Hematopoietic multipotent progenitor cell treated with erythropoietin and hydrocortisone succinate and interleukin-3 and kit ligand, for 6 days (in vitro differentiated cells): ENCODE measurements at places on chromosomes 12 and 14.

GRCh38 chr12:68276402-68276930 lies 23.1 kb upstream of the IL22 start:
- no peak for DNase-seq

DNA sequence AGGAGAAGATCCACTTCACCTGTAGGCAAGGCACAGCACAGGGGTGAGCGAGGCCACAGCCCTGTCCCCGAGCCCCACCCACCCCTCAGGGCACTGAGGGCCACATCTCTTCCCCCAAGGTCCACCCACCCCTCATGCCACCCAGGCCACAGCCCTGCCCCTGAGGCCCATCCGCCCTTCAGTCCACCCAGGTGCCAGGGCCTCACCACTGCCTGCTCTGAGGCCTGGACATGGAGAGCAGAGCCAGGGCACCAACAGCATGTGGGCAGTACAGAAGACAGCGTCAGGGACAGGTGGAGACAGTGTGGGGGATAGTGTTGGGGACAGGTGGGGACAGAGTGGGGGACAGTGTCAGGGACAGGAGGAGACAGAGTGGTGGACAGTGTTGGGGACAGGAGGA lies 138.3 kb downstream of the TMEM121 start:
- DNase-seq: no peak

DNA sequence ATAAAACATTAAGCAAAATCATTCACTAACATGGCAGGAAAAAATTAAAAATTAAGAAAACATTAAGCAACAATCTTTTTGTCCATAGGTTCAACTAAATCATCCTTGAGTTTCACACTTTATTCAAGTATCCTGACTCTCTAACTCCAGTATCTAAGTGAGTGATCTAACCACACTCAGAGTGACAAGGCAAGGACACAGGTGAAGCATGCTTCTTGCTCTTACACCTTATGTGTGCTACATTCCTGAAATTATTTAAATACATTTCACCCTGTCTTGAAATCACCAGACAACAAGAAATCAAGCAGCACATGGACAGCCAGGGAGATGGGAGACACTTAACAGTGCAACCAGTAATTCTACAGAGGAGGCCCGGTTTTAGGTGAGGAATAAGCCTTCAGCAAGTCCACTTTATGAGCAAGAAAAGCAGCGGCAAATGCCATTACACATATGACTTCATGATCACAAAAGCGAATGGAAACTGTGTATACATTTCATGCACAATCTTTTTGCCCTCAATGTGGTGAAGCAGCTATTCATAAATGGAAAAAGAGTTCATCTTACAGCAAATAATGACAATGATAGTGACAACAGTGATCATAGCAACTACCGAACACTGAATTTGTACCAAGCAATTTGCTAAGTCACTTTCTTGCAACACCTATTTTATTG lies 37.4 kb downstream of the PHLDA1 start:
- DNase-seq: no peak

- DNase-seq: no peak
Measured at GRCh38 chr14:35708062-35708461, 101.0 kb downstream of the RALGAPA1 start.

- no peak for DNase-seq
Measured at GRCh38 chr12:49129332-49130150, 1.7 kb downstream of the TUBA1B start.

DNA sequence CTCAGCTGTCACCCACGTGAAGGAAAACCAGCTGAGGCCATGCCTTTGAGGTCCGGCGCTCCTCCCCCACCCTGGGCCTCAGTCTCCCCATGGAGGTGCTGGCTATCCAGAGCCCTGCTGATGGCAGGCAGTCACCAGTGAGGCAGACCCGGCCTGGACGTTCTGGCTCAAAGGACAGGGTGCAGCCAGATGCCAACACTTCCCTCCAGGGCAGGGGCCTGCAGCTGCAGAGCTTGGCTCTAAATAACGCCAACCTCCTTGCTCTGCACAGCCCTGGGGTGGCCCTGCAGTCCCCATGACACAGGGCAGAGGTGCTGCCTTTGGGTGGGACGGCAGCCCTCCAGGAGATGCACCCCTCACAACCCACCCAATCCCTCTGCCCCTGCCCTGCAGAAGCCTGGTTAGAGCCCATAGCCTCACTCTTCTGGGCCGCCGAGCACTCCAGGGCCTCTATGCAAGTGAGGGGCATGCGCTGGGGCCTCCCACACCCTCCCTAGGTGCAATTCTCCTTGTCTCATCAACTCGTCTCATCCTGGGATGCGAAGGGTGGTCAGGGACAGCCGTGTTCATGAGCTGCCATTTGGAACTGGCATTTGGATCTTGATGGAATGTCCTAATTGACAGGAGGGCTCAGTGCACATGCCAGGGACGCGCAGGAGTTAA lies 30.4 kb downstream of the CCDC85C start:
- no peak for DNase-seq

GRCh38 chr12:124761871-124762270 lies 101.8 kb downstream of the SCARB1 start:
- no peak for DNase-seq

DNA sequence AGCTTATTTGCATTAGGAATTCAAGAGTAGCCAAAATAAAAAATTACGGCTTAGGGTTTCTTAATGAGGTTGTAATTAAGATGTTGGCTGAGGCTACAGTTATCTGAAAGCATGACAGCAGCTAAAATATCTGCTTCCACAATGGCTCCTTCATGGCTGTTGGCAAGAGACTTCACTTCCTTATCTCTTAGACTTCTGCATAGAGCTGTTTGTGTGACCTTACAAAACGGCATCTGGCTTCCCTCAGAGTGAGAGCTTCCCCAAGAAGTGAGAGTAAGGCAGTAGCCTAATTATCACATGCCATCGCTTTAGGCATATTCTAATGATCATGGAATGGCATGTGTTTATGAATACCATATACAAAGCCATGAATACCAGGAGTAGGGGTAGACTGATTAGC lies 57.6 kb downstream of the CCDC59 start:
- DNase-seq: no peak

GRCh38 chr12:8609061-8609570 lies 3.5 kb downstream of the AICDA start:
- DNase-seq: peak; percentile 66

GRCh38 chr12:12387501-12387900 lies 30.6 kb downstream of the BORCS5 start:
- peak; percentile 32 for DNase-seq

- peak; percentile 98 for DNase-seq
Measured at GRCh38 chr12:62250671-62251608, 9.3 kb upstream of the USP15 start.

- DNase-seq: no peak
Measured at GRCh38 chr12:15996948-15997347, 85.8 kb downstream of the DERA start.

DNA sequence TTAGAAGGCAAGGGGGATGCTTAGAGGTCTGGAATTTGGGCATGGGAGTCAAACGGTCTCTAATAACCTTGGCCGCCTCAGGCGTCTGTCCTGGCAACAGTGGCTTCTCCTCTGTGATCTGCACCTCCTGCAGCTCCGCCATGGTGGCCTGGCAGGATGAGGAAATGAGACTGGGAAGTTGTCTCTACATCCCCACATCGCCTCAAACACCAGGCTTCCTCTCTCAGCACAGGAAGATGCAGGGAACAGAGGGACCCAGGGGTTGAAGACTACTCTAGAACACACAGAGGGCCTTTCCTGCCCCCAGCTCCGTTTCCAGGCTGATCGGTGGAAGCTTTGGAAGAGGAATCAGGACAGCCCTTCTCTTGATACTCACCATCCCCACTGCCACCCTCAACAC lies 1.7 kb downstream of the NDRG2 start:
- DNase-seq: no peak

DNA sequence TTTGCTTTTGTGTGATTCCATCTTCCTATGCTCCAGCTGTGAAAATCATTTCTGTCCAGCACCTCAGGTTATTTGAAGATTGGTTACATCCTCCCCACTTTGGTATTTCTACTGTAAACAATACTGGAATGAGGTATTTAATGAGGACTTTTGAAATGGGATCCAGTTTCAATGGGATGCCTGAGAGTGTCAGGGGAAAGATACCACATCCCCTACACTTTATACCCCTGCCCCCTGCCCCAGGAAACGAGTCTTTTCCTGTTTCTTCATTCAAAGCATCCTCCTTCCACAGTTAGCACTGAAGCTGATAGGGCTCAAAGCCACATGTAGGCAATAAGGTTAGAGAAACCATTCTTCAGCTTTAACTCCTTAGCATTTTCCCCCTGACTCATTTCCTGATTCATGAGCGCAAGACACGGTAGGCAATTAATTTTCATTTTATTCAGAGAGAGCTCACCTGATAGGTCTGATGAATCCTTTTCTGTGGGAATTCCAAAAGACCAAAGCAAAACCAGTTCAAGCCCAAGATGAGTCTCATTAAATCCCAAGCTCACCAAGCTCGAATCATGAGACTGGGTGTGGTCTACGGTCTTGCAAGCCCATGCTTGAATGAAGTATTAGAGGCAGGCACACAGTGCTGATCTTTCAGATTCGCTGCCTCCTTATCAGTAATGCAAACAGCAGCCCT lies 143.6 kb upstream of the CRY1 start:
- no peak for DNase-seq

- peak; percentile 82 for DNase-seq
Measured at GRCh38 chr14:22448035-22448904, 140.8 kb downstream of the DAD1 start.

DNA sequence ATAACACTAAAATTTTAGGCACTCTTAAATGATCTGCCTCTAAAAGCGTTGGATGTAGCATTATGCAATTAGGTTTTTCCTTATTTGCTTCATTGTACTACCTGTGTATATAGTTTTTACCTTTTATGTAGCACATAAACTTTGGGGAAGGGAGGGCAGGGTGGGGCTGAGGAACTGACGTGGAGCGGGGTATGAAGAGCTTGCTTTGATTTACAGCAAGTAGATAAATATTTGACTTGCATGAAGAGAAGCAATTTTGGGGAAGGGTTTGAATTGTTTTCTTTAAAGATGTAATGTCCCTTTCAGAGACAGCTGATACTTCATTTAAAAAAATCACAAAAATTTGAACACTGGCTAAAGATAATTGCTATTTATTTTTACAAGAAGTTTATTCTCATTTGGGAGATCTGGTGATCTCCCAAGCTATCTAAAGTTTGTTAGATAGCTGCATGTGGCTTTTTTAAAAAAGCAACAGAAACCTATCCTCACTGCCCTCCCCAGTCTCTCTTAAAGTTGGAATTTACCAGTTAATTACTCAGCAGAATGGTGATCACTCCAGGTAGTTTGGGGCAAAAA lies 4.1 kb downstream of the CDKN1B start:
- peak; percentile 40 for DNase-seq

- DNase-seq: no peak
Measured at GRCh38 chr12:121925358-121925695, 6.9 kb downstream of the CFAP251 start.

DNA sequence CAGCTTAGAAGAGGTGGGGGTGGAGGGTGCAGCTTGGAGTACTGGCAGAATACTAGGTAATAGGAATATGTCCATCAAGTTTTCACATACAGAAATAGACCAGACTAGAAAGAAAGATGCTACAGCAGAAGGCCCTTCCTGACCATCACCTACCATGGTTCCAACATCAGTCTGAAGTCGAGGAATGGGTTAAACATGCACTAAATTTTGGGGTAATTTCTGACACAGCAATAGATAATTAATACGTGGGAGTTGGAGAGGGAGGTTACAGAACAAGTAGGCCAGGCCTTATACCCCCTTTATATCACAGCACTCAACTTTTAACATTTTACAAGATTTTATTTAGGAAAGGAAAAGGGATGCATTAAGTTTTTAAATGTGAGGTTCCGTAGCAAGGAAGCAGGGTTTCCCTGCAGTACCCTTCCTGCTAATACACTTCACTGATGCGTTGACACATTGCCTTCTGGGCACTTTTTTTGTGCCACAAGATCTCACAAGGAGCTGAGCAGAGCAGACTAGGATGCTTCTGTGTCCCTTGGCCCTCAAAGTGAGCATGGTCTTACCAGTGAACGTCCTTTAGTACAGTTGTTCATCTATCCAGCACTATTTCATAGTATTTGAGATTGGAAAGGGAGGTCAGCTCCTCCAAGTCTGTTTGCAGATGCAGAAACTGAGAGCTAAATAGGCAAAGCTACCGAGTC lies 50.8 kb downstream of the EID3 start:
- no peak for DNase-seq

- DNase-seq: no peak
Measured at GRCh38 chr12:44509471-44509870, 366.6 kb downstream of the NELL2 start.

DNA sequence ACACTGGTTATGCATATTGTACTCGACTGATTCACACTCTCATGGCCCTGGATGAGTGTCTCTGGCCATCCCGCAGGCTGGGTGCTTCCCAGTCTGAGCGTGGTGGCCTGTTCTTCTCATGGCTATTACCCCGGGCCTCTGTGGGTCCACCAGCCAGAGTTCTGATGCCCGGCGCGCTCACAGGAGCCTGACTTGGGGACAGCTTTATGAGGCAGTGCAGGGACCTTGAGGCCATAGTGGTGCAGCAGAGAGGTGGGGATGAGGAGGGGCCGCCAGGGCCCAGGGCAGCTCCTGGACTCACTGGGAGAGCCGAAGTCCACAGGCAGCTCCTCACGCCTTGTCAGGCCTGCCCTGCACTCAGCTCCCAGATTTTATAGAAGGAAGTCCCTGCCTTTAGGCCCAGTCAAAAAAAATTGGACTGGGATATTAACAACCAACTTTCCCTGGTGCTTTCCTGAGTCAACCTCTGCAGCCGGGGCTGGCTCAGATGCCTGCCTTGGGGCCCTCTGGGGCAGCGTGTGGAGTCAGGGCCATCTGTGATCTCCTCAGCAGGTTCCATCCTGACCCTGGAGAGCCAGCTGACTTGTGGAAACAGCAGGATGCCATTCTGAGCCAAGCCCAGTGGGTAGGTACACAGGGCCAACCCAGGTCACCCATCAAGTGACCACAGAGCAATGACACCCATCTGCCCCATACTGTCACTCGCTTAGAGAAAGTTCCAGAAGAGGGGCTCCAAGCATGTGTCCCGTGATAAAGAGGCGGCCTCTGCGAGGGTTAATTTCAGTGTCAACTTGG lies 89.4 kb upstream of the DIO3 start:
- no peak for DNase-seq

GRCh38 chr14:51208982-51209381 lies 31.1 kb upstream of the TMX1 start:
- DNase-seq: no peak

GRCh38 chr12:44331269-44331668 lies 495.4 kb downstream of the TMEM117 start:
- no peak for DNase-seq

- no peak for DNase-seq
Measured at GRCh38 chr12:131923260-131923659, 5.8 kb upstream of the PUS1 start.

- DNase-seq: no peak
Measured at GRCh38 chr12:118188690-118189371, 52.9 kb downstream of the PEBP1 start.

GRCh38 chr12:52942066-52942900 lies 6.6 kb upstream of the KRT18 start:
- no peak for DNase-seq

- peak; percentile 52 for DNase-seq
Measured at GRCh38 chr14:31944256-31945073, 132.6 kb upstream of the ARHGAP5 start.

DNA sequence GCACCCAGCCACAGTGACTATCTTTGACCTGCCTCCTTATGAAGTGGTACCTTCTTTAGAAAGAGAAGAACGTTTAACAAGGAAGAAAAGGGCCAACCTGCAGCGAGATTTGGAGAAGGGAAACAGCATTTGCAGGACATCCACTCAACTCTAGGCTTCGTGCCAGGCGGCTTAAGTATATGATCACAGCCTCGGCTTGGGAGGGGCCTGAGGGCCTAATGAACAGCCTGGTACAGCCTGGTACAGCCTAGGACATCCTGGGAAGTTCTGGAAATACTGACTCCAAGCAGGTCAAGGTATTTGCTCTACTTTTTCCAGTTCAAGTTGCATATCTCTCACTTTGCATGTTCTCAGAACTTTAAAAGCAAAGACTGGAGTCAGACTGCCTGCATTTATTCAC lies 16.1 kb downstream of the HCAR2 start:
- DNase-seq: no peak
